ENCODE measurements at places on chromosomes 2 and 18.

- H3K4me3 ChIP-seq = peak overlapping the region; percentile 81
- H3K36me3 ChIP-seq = no peaks in the 10 kb centered on the region
- H3K27me3 ChIP-seq = no peaks in the 10 kb centered on the region
- H3K4me1 ChIP-seq = peaks cover 22% of the 10 kb centered on the region
- peak; percentile 97 for DNase-seq
These were observed 97.1 kb upstream of the SERTAD2 start for GRCh38 chr2:64750817-64751285.

- no peaks in the 10 kb centered on the region for H3K36me3 ChIP-seq
- no peak overlapping the region for H3K4me3 ChIP-seq
- H3K27me3 ChIP-seq = no peaks in the 10 kb centered on the region
- peaks cover 24% of the 10 kb centered on the region for H3K4me1 ChIP-seq
- peak overlapping the region; percentile 51 for H3K27ac ChIP-seq
- no peak for DNase-seq
These were observed 102.8 kb upstream of the CYP1B1 start for GRCh38 chr2:38178556-38179419.

GRCh38 chr2:53609551-53609950 is 158.1 kb upstream of the CHAC2 start:
- no peaks in the 10 kb centered on the region for H3K27me3 ChIP-seq
- H3K4me1 ChIP-seq = peaks cover 5% of the 10 kb centered on the region
- no peak overlapping the region for H3K4me3 ChIP-seq
- DNase-seq = no peak
- H3K36me3 ChIP-seq = no peaks in the 10 kb centered on the region
- H3K27ac ChIP-seq = no peak overlapping the region

- H3K36me3 ChIP-seq = no peaks in the 10 kb centered on the region
- H3K27ac ChIP-seq = no peak overlapping the region
- H3K27me3 ChIP-seq = no peaks in the 10 kb centered on the region
These were observed 238.7 kb upstream of the KCNH7 start for GRCh38 chr2:163077241-163077640.

DNA sequence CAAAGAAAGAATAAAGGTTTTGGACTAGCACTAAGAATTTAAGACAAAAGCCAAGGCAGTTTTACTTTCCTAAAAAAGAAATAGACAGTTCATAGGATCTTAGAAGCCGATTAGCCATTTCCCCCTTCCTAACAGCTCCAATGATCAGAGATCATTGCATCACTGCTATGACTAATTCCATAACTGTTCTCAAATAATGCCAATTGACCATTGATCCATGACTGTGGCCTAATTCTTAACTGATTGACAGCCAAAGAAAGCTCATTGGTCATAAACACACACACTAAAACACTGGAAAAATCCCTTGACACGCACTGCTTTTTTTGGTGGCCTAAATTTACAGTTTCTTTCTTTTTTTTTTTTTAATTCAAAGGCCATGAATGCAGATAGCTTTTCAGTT is 345.0 kb upstream of the ACVR2A start:
- H3K27me3 ChIP-seq = no peaks in the 10 kb centered on the region
- no peaks in the 10 kb centered on the region for H3K4me1 ChIP-seq
- DNase-seq = no peak
- H3K4me3 ChIP-seq = no peak overlapping the region

DNA sequence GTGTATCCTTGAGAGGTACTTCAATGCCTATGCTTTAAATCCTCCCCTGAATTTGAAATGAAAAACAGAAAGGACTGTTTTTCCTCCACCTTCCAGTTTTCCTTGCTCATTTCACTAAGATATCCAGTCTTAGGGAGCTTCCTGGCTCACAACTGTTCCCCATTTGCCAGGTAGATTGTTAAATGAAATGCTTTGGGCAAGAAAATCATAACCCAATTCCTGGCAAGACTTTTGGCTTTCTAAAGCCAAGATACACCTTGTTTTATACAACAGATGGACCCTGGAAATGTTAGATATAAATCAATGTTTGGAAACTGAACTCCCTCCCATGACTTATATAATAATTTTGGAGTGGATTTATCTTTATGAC is 3.6 kb upstream of the CHMP3 start:
- no peaks in the 10 kb centered on the region for H3K27me3 ChIP-seq
- H3K36me3 ChIP-seq = no peaks in the 10 kb centered on the region
- H3K4me3 ChIP-seq = no peak overlapping the region

- H3K27ac ChIP-seq = no peak overlapping the region
- H3K27me3 ChIP-seq = no peaks in the 10 kb centered on the region
- DNase-seq = no peak
- H3K36me3 ChIP-seq = no peaks in the 10 kb centered on the region
- H3K4me1 ChIP-seq = peaks cover 2% of the 10 kb centered on the region
These were observed 87.6 kb downstream of the MAIP1 start for GRCh38 chr2:200042944-200043343.

DNA sequence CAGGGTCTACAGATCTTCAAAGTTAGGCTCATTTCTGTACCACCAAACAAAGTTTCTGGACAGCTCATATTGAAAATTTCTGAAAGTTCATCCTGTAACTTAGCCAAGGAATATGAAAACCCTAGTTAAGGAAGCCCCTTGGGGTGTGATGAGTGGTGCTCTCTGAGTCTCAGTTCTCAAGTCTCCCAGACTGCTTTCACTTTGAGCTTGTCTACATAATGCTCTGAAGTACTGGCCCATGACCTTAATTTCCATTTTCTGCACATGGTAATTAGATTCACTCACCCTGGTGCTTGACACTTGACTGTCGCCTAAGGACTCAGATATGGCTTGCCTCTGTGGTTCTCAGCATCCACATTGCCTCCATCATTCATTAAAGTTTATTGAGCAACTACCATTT is 51.7 kb upstream of the SATB2 start:
- no peak overlapping the region for H3K27ac ChIP-seq
- H3K4me1 ChIP-seq = peaks cover 3% of the 10 kb centered on the region
- no peaks in the 10 kb centered on the region for H3K36me3 ChIP-seq
- no peak overlapping the region for H3K4me3 ChIP-seq

DNA sequence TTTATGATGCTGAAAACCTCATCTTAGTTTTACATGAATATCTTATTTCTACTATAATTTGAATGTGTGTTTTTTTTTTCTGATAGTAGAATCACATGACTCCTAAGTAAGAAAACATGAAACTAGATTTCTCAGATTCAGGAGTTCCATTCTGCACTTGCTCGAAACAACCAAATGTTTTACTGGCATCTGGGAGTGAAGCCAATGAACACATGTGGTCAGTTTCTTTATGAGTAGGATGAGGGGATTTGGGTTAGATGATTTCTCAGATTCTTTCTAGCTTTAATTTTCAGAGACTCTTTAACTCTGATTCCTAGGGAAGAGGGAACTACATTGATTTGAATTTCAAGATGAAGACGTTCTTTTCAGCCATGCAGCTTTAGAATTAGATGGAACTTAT is 225.0 kb upstream of the NT5C1B start:
- H3K36me3 ChIP-seq = no peaks in the 10 kb centered on the region
- H3K4me3 ChIP-seq = no peak overlapping the region
- H3K4me1 ChIP-seq = no peaks in the 10 kb centered on the region
- H3K27me3 ChIP-seq = no peaks in the 10 kb centered on the region
- no peak for DNase-seq

- H3K4me3 ChIP-seq = no peak overlapping the region
- H3K27ac ChIP-seq = no peak overlapping the region
- DNase-seq = no peak
- no peaks in the 10 kb centered on the region for H3K36me3 ChIP-seq
These were observed 373.4 kb downstream of the METTL4 start for GRCh38 chr18:2197946-2198345.

DNA sequence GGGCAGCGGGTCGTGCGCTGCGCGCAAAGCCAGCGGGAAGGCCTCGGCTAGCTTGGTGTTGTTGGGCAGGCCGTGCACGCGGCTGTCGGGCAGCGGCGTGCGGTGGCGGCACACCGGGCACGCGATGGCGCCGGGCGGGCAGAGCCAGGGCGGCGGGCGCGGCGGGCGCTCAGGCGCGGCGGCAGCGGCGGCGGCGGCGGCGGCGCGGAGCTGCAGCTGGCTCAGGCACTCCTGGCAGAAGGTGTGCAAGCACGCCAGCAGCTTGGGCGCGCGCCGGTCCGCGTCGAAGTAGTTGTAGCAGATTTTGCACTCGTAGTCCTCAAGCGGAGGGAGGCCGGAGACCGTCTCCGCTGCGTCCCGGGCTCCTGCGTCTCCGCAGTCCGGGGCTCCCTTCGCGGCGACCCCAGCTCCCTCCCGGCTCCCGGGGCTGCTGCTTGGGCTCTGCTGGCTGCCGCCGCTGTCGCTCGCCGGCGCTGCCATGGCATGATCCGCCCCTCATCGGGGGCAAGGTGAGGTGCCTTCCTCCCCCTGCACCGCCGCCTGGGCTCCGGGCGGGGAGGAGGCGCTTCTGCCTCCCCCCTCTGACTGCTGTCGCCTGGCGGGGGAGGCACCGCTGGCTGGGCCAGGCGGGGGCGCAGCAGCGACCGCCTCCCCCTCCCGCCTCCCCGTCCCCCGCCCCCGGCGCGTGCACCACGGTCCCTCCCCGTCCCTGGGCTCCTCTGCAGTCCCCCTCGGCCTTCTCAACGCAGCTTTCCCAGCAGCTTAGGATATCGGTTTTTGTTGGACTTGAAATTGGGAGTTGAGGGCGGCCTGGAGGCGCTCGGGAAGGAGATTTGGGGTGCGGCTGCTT is 21.0 kb upstream of the PAX3 start:
- peaks cover 22% of the 10 kb centered on the region for H3K27me3 ChIP-seq
- peak; percentile 30 for DNase-seq
- no peaks in the 10 kb centered on the region for H3K36me3 ChIP-seq
- H3K27ac ChIP-seq = no peak overlapping the region
- peaks cover 11% of the 10 kb centered on the region for H3K4me1 ChIP-seq

- no peaks in the 10 kb centered on the region for H3K27me3 ChIP-seq
- no peak overlapping the region for H3K4me3 ChIP-seq
- H3K36me3 ChIP-seq = no peaks in the 10 kb centered on the region
- DNase-seq = no peak
These were observed 83.0 kb downstream of the FAM117B start for GRCh38 chr2:202717598-202718310.

- H3K27me3 ChIP-seq = no peaks in the 10 kb centered on the region
- no peak overlapping the region for H3K4me3 ChIP-seq
- H3K36me3 ChIP-seq = peaks cover 49% of the 10 kb centered on the region
- no peaks in the 10 kb centered on the region for H3K4me1 ChIP-seq
- no peak for DNase-seq
These were observed 37.8 kb downstream of the FAM168B start for GRCh38 chr2:131055169-131056065.

- no peak overlapping the region for H3K27ac ChIP-seq
- H3K4me1 ChIP-seq = no peaks in the 10 kb centered on the region
- H3K4me3 ChIP-seq = no peak overlapping the region
These were observed 14.6 kb upstream of the DYNC2LI1 start for GRCh38 chr2:43759195-43759594.

GRCh38 chr2:173793709-173794565 is 171.2 kb downstream of the SP3 start:
- H3K27me3 ChIP-seq = peaks cover 2% of the 10 kb centered on the region
- no peaks in the 10 kb centered on the region for H3K36me3 ChIP-seq
- no peak overlapping the region for H3K27ac ChIP-seq
- no peak overlapping the region for H3K4me3 ChIP-seq

DNA sequence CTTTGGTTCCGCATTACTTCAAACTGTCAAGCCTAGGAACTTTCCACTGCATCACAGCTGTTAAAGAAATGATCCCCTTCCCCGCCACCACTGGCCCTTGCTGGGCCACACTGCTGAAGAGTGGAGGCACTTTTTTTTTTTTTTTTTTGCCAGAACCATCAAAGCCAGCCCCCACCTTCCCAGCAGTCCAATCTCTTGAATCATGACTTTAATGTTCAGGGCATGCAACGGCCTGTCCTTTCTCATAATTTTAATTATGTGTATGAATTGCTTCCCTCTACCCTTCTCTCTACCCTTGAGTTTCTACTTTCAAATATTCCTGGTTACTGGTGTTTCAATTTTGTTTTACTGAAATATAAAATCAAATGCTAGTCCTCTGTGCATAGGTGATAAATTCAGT is 102.1 kb upstream of the LMAN1 start:
- H3K4me1 ChIP-seq = peaks cover 3% of the 10 kb centered on the region
- no peak overlapping the region for H3K27ac ChIP-seq
- DNase-seq = no peak
- H3K36me3 ChIP-seq = no peaks in the 10 kb centered on the region

- H3K4me1 ChIP-seq = no peaks in the 10 kb centered on the region
- DNase-seq = no peak
- no peaks in the 10 kb centered on the region for H3K27me3 ChIP-seq
- no peak overlapping the region for H3K27ac ChIP-seq
- no peaks in the 10 kb centered on the region for H3K36me3 ChIP-seq
These were observed 6.8 kb upstream of the SNTG2 start for GRCh38 chr2:943821-944220.

GRCh38 chr2:127107622-127107999 is 657 bp upstream of the BIN1 start:
- no peaks in the 10 kb centered on the region for H3K27me3 ChIP-seq
- H3K27ac ChIP-seq = peak overlapping the region; percentile 78
- H3K4me3 ChIP-seq = peak overlapping the region; percentile 93
- DNase-seq = no peak

- peaks cover 66% of the 10 kb centered on the region for H3K36me3 ChIP-seq
- no peak for DNase-seq
- no peak overlapping the region for H3K27ac ChIP-seq
- H3K4me3 ChIP-seq = no peak overlapping the region
These were observed 19.5 kb downstream of the LIPG start for GRCh38 chr18:49581371-49581770.

DNA sequence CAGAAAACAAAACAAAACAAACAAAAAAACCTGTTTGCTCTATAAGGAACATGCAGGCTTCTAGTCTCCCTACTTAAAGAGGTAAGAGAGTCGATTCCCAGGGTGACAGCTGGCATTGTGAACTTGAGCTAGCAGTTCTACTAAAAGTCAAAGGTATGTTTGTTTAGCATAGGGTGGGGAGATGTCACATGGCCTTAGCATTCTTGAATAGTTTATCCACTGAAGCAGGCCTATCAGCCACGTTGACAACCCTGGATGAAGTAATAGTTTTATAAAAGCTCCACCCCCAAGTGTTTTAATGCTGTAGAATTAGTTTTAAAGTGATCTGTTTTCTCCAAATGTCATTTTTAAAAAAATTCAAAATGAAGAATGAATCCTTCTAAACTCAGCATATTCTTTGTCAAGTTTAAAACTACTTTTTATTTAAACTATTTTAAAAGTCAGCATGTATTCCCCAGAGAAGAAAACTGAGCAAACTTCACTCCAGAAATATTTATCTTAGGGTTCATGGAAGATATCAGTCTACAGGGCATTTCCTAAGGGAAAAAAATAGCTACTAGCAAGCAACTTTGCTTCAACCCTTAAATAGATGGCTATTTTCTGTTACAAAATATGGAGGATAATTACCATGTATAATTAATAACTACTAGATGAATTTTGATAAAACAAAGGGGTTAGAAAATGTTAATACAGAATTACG is 1.7 kb downstream of the MYOM1 start:
- no peak overlapping the region for H3K27ac ChIP-seq
- peak overlapping the region; percentile 33 for H3K4me3 ChIP-seq
- H3K27me3 ChIP-seq = no peaks in the 10 kb centered on the region
- no peaks in the 10 kb centered on the region for H3K36me3 ChIP-seq

- H3K36me3 ChIP-seq = no peaks in the 10 kb centered on the region
- H3K27me3 ChIP-seq = no peaks in the 10 kb centered on the region
- H3K4me3 ChIP-seq = no peak overlapping the region
- H3K4me1 ChIP-seq = no peaks in the 10 kb centered on the region
These were observed 126.5 kb upstream of the MEX3C start for GRCh38 chr18:51323961-51324360.
